ENCODE measurements at places on chromosomes 6 and 20.

- peak; percentile 77 for DNase-seq
These were observed 14.9 kb downstream of the CST3 start for GRCh38 chr20:23622839-23623343.

DNA sequence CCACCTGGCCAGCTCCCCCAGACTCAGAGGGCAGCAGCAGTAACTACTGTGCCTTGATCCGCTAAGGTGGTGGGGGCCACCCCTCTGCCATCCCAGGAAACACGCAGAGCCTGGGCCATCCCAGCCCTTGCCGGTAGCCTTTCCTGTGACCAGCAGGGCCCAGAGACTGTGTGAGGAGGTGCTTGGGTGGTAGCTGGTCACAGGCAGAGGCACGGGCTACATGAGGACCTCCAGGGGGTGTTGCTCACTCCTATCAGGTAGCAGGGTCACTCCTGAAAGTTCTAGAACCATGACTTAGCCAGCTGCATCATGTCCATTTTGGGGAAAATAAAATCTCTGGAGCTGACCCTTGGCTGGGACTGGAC is 22.8 kb downstream of the PCMTD2 start:
- DNase-seq = no peak

- DNase-seq = peak; percentile 55
These were observed 42.5 kb upstream of the CD83 start for GRCh38 chr6:14075095-14075503.

GRCh38 chr20:50224531-50225255 is 34.1 kb downstream of the CEBPB start:
- peak; percentile 46 for DNase-seq

- no peak for DNase-seq
These were observed 154.7 kb upstream of the SGK1 start for GRCh38 chr6:134472661-134473060.

GRCh38 chr6:68069921-68070710 is 565.0 kb upstream of the ADGRB3 start:
- no peak for DNase-seq

DNA sequence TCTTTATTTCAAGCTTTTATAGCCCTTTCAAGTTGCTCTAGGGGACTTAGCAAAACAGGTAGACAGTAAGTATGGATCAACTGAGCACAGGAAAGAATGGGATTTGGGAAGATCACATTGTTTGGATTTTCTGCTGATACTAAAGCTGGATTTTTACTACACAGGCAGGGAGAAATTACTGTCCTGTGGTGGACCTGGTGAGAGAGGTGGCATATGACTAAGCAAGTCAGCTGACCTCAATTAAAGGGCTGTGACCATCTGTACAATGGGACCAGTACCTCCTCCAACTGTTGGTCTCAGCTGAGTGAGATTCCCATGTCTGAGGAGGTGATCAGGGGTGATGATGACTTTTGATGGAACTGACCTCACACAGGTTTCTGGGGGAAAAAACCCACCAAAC is 28.0 kb downstream of the RREB1 start:
- no peak for DNase-seq

DNA sequence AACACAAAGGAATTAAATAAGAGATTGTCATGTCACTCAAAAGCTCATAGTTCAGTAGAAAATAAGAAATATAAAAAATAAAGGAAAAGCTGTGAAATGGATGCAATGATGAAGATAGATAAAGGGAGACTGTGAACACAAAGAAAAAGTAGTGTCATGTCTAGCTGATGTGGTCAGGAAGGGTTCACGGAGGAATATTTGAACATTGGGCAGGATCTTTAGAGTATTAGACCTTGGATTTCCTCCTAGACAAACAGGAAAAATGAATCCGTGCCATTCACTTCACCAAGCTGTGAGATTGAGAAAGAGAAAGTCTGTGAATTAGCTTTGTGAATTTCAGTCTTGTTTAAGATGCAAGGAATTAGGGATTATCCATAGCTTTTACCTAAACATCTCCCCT is 414.4 kb upstream of the PLCB4 start:
- DNase-seq = peak; percentile 45

DNA sequence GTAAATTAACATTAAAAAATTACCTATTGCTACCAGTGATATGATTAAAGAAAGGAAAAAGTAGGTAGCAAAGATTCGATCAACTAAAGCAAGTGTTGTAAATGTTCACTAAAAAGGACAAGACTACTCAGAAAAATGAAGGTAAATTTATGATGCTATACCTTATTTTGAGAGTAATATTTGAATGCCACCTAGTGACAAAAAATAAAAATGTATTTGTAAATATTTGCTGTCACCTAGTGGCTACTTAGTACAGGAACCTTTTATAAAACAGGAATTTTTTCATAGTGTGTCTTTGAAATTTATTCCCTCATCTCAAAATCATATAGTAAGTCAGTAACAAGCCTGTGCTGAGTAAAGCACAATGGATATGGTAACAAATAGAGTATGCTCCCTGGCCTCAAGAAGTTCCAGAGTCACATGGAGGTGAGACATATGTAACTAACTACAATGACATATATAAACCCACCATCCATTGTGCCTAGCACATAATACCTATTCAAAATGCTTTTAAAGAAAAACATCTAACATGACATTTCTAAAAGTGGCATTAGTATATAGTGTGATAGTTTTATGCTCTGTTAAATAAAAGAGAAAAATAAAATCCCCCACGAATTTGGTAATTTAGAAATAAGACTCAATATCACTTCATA is 193.1 kb upstream of the SIM1 start:
- peak; percentile 40 for DNase-seq

- DNase-seq = no peak
These were observed 6.3 kb upstream of the PARD6B start for GRCh38 chr20:50724851-50725723.

GRCh38 chr6:108417027-108417426 is 122.2 kb downstream of the AFG1L start:
- DNase-seq = no peak

Measured in dermis blood vessel endothelial cell (primary cell).